ENCODE measurements at places on chromosomes 2 and 18. TPM values are rescaled to one million over a fixed set of nuclear protein-coding genes. Genes with fewer than 3 reads are reported as not detected.

AGXT gene
- polyA plus RNA-seq, result not detected

KCNJ3 gene
- polyA plus RNA-seq, result not detected

TGFA gene
- polyA plus RNA-seq, result not detected

TMEFF2 gene
- polyA plus RNA-seq, result 4.1 TPM

ALPI gene
- polyA plus RNA-seq, result not detected

ARHGAP15 gene
- not detected for polyA plus RNA-seq

DNA sequence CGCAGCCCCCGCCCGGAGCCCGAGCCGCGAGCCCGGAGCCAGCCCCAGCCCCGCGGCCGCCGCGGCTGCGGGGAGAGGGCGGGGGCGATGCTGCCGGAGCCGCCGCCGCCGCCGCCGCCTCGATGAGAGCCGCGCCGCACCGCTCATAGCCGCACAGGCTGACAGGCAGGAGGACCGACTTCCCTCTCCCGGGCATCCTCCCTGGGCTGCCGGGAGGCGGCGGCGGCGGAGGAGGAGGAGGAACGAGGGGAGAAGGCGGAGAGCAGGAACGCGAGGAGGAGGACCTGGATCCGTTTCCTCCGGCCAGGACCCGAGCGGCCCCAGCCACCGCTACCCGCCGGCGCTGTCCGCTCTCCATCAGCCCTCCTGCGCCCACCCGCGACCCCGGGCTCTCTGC lies 370 bp downstream of the KLHL29 start:
- no peak for DNase-seq

DNA sequence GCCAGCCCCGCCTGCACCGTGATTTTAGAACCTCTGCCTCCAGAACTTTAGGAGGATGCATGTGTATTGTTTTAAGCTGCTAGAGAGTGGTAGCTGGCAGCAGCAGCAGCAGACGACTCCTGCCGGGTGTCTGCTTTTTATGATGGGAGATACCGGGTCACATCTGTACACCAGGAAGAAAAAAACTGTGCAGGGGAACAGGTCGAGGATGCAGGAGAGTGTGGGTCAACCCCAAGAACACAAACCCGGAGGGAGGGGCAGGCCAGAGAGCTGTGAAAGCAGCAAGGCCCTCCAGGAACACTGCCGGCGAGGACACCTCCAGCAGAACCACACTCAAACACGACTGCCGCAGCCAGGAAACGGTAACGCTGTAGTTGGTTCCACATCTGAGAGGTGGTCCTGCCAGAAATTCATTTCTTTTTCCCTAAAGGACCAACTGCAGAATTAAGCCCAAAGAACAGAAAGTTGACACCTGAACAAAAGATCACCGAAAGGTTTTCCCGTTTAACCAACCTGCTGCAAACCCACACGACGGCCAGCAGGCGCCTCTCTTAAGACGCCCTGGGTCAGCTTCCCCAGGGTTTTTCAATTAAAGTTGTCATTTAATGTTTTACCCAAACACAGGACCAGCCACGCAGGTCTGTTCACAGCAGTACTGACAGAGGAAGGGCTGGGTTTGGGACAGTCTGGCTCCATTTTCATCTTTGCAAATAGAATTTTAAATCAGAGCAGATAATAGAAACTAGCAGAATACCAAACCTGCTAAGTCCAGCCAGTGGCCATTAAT lies 60.5 kb downstream of the NDUFA10 start:
- no peak for DNase-seq

- no peak for DNase-seq
Measured at GRCh38 chr2:217923007-217923686, 79.6 kb downstream of the TNS1 start.

GRCh38 chr2:241925277-241925676 lies 55.7 kb downstream of the RTP5 start:
- DNase-seq, result no peak

DNA sequence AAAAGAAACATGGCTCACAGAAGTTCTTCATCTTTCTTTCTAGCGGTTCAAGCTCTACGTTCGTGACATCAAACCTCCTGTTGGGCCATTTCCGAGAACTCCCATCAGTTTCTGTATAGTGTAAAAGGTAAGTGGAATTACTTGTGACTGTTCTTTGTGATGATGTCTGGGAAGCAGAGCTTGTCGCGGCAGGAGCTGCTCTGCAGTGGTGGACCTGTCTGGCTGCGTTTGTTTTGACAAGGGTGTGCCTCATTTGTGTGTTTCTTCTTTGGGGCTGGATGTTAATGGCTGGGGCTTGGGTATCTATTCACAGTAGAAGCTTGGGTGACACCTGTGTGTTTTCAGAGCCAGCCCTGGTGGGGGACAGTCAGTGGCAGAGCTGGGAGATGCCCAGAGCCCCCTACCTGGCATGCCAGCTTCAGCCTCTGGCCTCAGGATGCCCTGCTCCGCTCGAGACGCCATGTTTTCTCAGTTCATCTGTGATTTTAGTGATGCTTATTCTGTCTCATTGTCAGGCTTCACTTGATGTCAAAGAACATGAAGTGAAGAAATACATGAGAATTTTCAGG lies 59.6 kb downstream of the LDLRAD4 start:
- no peak for DNase-seq

GRCh38 chr2:168712053-168712452 lies 90.4 kb upstream of the NOSTRIN start:
- DNase-seq, result no peak

- DNase-seq, result no peak
Measured at GRCh38 chr2:202760848-202761247, 110.7 kb downstream of the ICA1L start.

DNA sequence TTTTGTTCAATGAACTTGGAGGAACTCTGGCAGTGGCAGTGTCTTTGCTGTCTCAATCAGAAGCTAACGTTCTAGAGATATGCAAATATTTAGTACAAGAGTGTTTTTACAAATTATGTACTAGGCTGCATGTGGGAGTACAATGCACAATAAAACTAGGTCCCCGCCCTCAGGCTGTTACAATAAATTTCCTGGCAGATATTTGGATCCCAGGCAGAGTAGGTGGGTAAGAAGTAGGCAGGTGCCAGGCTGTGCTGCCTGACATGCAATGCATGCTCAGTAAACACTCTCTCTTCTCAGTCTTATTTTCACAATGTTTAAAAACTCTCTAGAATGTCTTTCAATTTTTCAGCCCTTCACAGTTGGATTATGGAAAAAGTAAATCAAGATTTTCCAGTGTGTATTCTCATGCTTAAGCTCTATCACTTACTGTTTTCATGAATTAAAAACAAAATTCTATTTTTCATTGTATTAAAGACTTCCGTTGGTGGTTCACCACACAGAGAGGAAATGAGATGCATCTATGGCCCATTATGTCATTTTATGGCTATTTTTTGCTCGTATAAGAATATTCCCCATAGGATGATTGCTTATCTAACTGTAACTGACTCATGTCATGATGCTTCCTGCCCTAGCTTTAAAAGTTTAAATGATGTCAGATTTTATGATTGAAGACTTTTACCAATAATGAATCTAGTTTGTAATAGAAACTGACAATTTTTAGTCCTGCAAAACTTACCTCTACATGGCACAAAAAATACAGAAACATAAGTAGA lies 346.1 kb downstream of the RND3 start:
- no peak for DNase-seq

- DNase-seq, result peak; percentile 78
Measured at GRCh38 chr2:158586491-158586890, 129.7 kb downstream of the PKP4 start.

DNA sequence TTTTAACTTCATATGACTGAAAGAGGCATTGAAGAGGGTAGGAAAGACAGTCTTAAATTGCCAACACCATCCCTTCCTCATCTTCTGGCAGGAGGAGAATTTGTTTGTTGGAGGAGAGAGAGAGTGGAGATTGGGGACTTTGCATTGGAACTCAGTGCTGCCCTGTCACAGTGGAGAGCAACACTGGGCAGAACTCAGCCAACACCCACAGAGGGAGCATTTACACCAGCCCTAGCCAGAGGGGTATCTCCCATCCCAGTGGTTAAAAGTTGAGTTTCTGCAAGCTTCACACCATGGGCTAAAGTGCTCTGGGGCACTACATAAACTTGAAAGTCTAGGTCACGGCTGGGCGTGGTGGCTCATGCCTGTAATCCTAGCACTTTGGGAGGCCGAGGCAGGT lies 174.1 kb downstream of the ANKRD30B start:
- no peak for DNase-seq
